ENCODE measurements at places on chromosomes 5 and 9. TPM values are rescaled to one million over a fixed set of nuclear protein-coding genes. Genes with fewer than 3 reads are reported as not detected.

DNA sequence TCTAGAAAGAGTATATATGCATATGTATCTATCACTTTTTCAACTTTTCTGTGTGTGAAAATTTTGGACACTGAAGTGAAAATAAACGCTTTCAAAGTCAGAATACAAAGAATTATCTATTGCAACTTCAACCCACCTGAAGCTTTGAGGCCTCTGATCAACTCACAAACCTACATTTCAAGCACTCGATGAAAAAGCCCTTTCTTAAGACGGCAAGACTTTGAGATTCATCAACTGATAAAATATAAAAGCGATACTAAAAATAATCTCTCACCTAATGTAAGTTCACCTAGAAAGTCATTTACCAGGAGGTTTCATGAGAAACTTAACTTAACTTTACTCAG, 1.2 kb downstream of the GOLPH3 start:
- no peak for DNase-seq

The GPX3 gene
- 41.5 TPM for total RNA-seq

The SPDL1 gene
- 11.6 TPM for total RNA-seq

DNA sequence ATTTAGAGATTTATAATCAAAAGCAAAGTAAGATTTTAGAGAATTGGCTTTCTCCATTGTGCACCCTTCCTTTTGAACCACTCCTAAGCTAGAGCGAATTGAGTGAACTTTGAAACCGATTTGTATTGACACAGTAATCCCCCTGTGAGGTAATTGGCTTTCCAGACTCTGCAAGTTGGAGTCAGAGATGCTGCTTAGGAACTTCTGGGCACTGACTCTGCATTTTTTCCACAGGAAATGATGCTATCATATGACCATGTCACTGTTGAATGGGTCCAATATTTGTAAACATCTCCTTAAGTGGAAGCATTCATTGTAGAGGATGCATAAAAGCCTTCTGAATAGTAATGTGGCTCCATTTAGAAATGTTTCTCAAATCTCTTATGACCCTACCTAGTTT, 394.4 kb upstream of the ZNF608 start:
- peak; percentile 98 for DNase-seq

DNA sequence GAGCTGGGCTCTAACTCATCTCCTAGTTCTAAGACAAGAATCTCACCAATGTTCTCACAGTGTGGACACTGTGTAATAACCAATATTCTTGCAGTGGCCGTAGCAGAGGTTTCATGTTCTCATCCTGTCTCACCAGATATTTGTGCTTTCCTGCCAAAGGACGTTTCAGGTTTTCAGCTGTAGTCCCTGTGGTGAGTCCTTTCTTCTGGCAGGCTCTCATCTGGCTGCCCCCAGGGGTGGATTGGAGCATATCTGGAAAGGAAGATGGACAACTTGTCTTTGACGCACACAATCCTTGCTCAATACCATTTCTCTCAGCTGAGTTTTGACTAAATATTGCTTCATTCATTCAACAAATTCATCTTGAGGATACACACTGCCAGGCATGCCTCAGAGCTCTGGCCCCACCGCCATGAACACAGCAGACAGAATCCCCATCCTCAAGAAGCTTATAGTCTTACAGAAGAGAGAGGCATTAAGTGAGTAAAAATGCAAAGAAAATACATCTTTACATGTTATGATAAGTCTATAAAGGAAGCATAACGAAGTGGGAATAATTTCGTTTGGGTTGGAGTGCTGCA, 33.8 kb upstream of the NEURL1B start:
- DNase-seq, result no peak

The PHF24 gene
- total RNA-seq, result 0.09 TPM

The MORN5 gene
- total RNA-seq, result 0.53 TPM

The LCN2 gene
- 0.09 TPM for total RNA-seq

- no peak for DNase-seq
Measured at GRCh38 chr9:134724202-134724911, 82.8 kb downstream of the COL5A1 start.

The HAUS6 gene
- 10.9 TPM for total RNA-seq

The GPR21 gene
- total RNA-seq, result 0.66 TPM
